Hematopoietic multipotent progenitor cell (in vitro differentiated cells): ENCODE measurements at places on chromosomes 12 and 14. TPM values are rescaled to one million over a fixed set of nuclear protein-coding genes. Genes with fewer than 3 reads are reported as not detected.

DNA sequence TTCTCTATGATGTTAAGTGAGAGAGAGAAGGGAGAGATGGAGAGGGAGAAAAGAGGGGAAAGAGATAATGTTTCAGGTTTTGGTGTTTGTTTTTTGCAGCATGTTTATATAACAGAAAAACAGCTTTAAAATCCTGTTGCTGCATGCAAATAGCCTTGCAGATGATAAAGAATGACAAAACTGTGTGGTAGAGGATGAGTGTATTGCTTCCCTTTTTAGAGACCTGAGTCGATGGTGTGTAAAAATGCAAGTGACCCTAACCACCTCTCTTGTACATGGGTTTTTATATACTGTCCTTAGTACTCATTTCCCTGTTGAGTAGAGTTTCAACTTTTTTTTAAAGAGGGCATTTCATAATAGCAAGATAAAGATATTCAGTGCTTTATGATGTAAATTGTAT lies 249.1 kb downstream of the AKAP6 start:
- DNase-seq, result no peak

DNA sequence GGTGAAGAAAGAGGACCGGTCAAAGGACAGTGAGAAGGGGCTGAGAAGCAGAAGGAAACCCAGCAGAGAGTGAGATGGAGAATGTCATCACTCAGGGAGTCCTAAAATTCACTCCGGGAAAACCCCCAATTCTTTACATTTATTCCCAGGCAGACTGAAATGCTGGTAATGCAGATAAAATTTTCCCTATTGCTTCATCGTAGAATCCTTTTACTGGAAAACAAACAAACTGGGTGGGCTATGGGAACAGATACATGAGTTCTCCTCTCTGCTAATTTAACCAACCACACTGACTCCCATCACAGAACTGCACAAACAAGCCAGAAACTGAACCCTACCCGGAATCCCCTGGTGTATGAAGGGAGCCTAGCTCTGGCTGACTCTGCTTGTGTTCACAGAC lies 20.9 kb downstream of the HEBP1 start:
- DNase-seq, result no peak

- DNase-seq, result no peak
Measured at GRCh38 chr12:112482733-112483132, 64.0 kb downstream of the PTPN11 start.

DNA sequence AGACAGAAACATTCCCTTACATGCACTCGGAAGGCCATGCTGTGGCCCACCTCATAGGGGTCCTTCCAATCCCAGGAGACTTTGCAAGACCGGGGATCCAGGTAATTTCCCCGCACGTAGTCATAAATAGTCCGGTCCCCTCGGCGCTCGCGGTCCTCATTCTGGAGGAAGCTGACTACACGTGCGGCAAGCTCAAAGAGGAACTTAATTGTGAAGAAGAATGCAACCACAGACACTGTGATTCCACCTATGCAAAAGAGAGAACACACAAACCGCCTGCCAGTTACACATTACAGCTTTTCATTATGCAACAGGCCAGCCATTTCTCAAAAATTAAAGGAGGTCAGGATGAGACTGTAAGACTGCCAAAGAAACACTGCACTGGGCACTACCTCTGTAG lies 28.4 kb downstream of the AREL1 start:
- DNase-seq, result peak; percentile 76

DNA sequence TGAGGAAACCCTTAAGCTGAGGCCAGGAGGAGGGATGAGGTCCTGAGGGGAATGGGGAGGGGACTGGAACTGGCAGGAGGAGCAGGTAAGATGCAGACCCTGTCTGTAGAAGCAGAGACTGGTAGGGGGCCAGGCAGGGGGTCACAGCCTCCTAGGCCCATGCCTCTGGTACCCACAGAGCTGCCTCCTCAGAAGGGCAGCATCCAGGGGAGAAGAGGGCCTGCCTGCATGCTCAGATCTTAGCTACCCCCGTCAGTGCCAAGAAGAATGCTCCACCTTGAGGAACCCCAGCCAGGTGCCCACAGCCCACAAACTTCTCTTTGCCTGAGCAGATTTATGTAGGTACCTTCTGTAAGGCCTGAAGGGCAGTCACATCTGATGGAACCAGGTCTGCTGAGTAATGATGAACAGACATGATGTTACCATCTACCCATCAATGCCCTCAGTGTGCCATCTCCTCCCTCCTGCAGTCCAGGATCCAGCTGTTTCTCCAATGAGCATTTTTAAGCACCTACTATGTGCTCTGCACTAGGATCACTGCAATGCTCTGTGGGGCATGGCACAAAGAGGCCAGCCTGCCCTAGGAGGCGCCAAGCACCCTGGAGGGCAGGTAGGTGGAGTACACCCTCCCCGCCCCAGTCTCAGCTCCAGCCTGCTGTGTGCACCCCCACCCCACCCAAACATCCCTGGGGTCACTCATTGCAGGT lies 24.8 kb upstream of the ZFP36L1 start:
- no peak for DNase-seq

DNA sequence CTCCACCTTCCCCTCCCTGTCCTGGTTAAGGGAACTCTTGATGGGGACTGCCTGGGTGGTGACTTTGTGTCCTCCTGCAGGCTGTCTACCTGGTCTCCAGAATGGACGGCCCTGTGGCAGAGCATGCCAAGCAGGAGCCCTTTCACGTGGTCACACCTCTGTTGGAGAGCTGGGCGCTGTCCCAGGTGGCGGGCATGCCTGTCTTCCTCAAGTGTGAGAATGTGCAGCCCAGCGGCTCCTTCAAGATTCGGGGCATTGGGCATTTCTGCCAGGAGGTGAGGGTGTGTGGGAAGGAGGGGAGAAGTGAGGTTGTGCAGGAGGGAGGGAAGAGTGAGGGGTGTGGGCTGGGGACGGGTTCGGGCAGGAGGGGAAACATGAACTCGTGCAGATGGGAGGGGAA lies 5.7 kb downstream of the SDSL start:
- no peak for DNase-seq

- DNase-seq, result no peak
Measured at GRCh38 chr12:28446031-28446430, 255.8 kb downstream of the CCDC91 start.

Gene MYH7
- not detected for total RNA-seq

Gene SELPLG
- total RNA-seq, result 103 TPM

Gene COCH
- 2.2 TPM for total RNA-seq

Gene KRT8
- 7.3 TPM for total RNA-seq

Gene RPGRIP1
- total RNA-seq, result under 0.01 TPM

Gene PRICKLE1
- total RNA-seq, result 0.81 TPM

Gene POTEG
- not detected for total RNA-seq
